ENCODE measurements at places on chromosomes 2 and 18.

GRCh38 chr18:77077401-77077800 lies 55.2 kb downstream of the MBP start:
- ATAC-seq, result no peak

DNA sequence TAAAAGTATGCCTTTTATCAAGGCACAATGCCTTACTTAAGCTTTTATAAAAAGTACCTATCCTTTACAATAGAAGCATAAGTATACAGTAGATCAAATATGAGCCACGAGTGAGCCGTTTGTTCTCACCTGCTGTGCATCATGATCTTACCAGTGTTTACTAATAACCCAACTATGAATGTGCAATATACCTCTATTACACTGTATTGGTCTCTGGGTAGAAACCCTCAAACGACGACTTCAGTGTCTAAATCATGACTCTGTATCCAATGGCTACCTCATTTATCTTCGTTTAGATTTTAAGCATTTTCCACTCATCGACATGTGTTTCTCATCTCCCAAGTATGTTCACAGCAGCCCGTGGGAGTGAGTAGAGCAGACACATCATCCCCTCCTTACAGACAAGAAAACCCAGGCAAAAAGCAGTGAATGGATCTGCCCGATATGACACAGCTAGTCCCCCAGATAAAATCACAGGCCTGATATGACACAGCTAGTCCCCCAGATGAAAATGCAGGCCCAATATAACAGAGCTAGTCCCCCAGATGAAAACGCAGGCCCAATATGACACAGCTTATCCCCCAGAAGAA lies 279.8 kb downstream of the TNS1 start:
- ATAC-seq, result no peak

DNA sequence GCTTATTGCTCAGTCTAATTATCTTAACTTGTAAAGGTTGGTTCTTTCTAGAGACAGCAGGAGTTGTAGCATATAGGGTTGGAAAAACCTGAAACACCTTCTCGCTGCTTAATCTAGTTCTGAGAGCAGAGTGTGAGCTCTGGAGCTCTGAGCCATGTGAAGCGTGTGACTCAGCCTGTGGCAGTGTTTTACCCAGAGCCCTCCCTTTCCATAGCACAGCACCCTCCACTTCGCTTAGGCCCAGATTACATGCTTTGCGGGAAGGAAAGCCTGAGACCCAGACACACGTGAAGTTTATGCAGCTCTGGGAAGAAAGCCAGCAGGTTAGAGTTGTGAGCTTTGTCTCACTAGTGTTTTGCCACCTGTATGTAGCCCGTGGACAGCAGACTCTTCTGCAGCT lies 74.5 kb downstream of the INPP4A start:
- peak; percentile 53 for ATAC-seq

- ATAC-seq, result no peak
These were observed 26.2 kb downstream of the TTC21B start for GRCh38 chr2:165927353-165927752.

DNA sequence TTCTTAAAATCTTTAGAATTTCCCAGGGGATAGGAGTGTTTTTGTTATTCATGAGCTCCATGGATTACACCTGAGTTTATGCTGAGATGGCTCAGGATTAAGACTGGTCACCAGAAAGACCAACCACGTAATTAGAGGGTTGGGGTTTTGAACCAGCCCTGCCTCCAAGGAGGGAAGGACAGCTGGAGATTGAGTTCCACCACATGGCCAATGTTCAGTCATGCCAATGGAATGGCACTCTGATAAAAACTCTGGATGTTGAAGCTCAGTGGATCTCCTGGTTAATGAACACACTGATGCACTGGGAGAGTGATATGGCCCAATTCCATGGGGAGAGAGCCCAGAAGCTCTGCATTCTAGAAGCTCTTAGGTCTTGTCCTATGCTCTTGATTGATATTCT lies 38.7 kb upstream of the PTPN4 start:
- ATAC-seq, result no peak

GRCh38 chr2:16168506-16169264 lies 228.3 kb downstream of the MYCN start:
- ATAC-seq, result no peak

GRCh38 chr2:221448844-221449390 lies 123.2 kb downstream of the EPHA4 start:
- ATAC-seq, result no peak

GRCh38 chr2:213991453-213992108 lies 419.3 kb upstream of the VWC2L start:
- no peak for ATAC-seq

DNA sequence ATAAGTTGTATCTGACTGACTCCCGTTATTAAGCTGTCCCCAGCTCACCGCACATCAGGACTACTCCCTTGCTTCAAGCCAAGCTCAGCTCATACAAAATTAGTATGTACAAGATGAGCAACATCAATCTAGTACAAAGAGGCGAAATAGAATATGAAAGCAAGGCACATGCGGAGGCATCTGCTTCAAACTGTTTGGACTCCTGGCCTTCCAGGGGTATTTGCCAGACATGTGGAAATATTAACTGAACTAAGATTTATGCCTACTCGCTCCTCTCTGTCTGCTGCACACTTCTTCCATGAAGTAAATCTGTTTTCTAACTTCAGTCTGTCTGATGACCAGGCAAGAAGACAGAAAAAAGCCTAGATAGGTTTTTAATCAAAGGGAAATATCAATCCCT lies 499.8 kb downstream of the PID1 start:
- no peak for ATAC-seq

GRCh38 chr2:100713106-100713505 lies 106.8 kb upstream of the NPAS2 start:
- no peak for ATAC-seq

DNA sequence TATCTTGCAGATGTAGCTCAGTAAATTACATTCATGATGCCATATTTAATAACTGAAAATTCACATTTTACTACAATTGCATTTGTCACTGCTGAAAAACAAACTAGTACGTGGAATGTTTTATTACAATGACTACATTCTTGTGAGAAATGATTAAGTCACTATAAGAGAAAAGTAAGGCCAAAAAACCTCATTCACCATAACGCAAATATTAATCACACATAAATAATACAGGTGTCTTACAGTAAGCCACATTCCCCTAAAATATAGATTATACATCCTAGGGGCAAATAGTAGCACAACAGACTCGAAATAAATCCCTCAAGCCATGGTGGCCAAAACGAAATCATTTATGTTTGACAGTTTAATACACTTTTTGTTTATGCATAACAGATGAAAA lies 460.6 kb downstream of the NR4A2 start:
- no peak for ATAC-seq

DNA sequence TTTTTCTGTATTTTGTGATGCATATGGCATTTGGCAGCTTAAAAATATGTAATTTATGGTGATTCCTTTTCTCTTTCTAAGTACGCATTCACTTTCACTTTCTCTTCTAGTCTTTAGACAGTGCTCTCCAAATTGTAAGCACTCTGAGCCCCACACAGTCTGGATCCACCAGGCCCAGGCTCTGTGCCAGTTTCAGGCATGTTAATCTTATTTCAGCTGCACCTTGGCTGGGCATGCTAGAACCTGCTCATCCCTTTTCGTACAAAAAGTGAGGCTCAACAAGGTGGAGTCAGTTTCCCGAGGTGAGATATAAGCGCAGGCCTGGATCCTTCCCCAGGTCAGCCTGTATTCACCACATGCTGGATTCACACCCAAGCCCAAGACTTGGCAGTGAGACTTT lies 203.9 kb downstream of the MTX2 start:
- ATAC-seq, result peak; percentile 95

GRCh38 chr2:53429901-53430300 lies 337.7 kb upstream of the CHAC2 start:
- ATAC-seq, result no peak

DNA sequence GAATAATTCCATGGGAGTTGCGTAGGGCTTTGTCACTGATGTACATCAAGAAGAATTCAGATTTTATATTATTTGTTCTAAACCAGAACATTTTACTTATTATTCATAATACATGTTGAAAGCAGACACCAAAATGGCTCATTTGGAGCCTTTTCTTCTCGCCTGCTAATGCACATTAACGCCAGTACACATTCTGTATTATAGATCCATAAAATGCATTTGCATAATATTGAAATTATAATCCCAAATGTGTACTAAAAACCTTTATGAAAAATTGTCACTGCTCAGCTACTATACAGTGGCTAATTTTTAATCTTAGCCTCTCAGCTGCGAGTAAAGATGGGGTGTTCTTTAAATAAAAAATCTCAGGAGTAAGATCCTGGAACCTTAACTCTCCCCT lies 452.2 kb upstream of the HNRNPA3 start:
- no peak for ATAC-seq

DNA sequence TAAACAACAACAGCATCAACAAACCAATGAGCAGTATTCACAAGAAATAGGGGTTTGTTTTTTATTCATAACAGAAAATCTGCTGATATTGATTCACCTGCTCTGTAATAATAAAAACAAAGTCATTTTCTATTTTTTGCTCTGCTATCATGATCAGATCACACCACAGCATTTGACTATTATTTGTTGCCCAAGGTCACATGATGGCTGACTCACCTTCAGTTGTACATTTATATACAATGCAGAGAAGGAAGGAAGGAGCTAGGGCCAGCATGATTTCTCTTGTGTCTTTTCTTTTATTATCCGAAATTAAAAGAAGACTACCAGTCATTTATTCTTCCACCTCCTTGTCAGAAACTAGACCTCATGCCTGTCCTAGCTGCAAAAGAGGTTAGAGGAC lies 1427.7 kb upstream of the CELF4 start:
- no peak for ATAC-seq

GRCh38 chr18:61754039-61754583 lies 138.7 kb downstream of the RNF152 start:
- ATAC-seq, result no peak

GRCh38 chr2:159960414-159960813 lies 102.0 kb downstream of the PLA2R1 start:
- ATAC-seq, result peak; percentile 97

- peak; percentile 6 for ATAC-seq
These were observed 26.3 kb downstream of the RHOB start for GRCh38 chr2:20473128-20473527.

DNA sequence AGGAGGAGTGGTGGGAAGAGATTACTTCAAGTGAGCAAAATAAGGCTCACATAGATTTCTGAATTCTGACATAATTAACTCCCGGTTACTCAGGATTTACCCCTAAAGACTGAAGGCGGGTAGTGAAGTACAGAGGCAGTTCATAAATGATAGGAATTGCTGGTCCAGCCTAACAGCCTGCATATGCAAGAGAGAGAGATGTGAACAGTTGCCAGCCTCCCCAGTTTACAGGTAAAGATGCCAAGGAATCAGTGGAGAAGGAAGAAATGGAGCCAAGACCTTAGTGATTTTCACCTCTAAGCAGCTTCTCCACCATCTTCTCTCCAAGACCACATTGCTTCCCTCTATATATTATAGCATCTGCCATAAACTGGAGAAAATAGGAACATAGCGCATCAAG lies 91.8 kb upstream of the THUMPD2 start:
- no peak for ATAC-seq

GRCh38 chr18:72588360-72588759 lies 44.2 kb upstream of the CBLN2 start:
- ATAC-seq, result no peak

- ATAC-seq, result peak; percentile 61
These were observed 51.6 kb upstream of the RAPH1 start for GRCh38 chr2:203586696-203587095.

DNA sequence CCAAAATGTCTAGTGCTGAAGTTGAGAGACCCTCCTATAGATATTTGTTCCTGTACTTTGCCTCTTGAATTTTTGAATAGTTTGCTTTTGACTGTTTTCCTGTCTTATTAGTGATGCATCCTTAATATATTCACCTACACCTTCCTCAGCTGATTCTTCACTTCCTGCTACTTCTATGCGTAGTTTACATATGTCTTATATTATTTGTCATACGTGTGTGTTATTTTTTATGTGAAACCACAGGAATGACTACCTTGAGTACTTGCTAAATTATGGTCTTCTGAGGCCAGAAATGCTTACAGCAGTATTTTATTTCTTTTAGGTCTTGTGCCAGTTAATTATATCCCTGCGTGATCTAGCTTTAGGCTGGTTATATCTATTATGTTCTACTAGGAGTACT lies 9.9 kb downstream of the UBE2E3 start:
- ATAC-seq, result no peak

DNA sequence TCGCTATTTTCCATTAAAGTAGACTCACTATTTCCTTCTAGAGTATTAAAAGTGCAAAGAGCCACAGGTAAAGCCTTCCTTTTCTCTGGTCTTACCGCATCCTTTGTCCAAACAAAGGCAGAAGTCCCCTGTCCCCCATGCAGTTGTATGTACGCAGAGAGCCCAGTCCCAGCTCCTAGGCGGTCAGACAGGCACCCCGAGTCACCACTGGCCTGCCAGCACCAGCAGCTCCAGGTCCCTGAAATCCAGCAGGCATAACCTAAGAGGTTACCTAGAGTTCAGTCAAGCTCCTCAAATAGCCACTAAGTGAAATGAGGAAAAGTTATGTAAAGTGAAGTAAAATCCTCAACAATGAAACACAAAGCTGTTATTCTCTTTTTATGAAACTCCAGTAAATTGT lies 60.4 kb upstream of the TWIST2 start:
- no peak for ATAC-seq

GRCh38 chr18:5534845-5535244 lies 9.0 kb downstream of the EPB41L3 start:
- ATAC-seq, result no peak

GRCh38 chr2:47078541-47079482 lies 76.3 kb downstream of the STPG4 start:
- ATAC-seq, result no peak

DNA sequence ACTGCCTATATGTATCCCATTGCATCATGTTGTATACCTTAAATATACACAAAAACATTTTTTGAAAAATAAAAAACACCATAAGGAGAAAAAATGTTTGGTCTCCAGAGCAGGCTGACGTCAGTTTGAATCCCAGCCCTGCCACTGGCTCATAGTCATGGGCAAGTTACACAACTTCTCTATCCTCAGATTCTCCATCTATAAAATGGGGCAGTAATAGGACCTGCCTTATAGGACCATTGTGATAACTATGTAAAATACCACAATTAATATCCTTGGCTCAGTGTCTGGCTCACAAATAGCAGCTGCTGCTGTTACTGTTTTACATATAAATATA lies 135.6 kb downstream of the SMAD7 start:
- no peak for ATAC-seq

- ATAC-seq, result no peak
These were observed 204.4 kb upstream of the RASGRP3 start for GRCh38 chr2:33272001-33272400.

DNA sequence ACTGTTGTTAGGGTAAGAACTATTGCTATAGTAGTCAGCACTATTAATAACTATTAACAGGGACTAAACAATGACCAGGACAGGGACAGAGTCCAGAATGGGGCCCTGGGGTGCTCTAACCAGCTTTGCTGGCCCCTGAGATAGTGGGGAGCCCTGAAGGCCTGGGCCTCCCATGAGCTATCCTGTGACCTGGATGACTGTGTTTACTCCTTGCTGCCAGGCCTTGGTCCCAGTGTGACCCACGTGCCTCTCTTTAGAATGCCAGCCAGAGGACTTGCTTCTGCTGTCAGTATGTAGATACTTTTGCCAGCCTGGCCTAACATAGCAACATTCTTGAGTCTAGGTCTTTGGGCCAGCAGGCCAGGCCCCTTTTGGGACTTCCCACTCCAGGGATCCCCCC lies 11.4 kb downstream of the CDK5R2 start:
- no peak for ATAC-seq

GRCh38 chr18:8833480-8833879 lies 128.1 kb downstream of the MTCL1 start:
- no peak for ATAC-seq

Measured in esophagus mucosa (tissue), 1 donor.